ENCODE measurements at places on chromosomes 5 and 9. TPM values are rescaled to one million over a fixed set of nuclear protein-coding genes. Genes with fewer than 3 reads are reported as not detected.

GRCh38 chr9:96491880-96492525 lies 42.0 kb downstream of the HABP4 start:
- no peak for DNase-seq

GRCh38 chr5:100709771-100710170 lies 174.6 kb downstream of the FAM174A start:
- no peak for DNase-seq

GRCh38 chr9:73773896-73774295 lies 622.2 kb downstream of the ANXA1 start:
- no peak for DNase-seq

DNA sequence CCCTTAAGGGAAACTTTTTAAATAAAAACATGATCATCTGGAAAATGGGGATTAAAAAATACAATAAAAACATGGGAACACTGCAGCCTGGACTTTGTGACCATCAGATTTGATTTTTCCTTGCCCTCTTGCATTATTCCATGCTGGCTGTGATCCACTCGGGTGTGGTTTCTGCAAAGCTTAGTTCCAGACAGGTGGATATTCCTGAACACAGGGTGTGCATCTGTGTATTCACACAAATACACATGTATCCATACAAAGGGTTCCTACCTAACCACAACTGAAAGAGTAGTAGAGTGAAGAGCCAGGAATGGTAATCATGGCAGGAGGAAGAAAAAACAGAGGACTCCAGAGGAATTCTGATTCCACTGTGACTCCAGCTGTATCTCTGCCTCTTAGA lies 178.2 kb downstream of the PAM start:
- no peak for DNase-seq

DNA sequence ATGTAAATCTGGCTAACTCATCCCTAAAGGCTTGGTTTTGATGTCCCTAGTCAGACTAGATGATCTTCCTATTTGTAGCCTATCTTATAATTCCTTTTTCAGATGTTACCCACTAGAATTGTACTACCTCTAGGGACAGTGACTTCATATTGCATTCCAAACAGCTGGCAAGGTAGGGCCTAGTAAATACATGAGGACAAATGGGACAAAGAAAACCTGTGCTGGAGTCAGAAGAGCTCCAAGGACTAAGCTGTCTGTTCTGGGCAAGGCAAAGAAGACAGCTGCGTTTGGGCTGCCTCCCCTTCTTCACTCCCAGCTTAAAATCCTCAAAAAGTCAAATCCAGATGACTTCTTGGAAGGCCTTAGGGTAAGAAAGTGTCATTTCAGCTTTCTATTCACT lies 10.0 kb downstream of the DMXL1 start:
- DNase-seq: no peak

GRCh38 chr5:88678770-88679381 lies 204.1 kb downstream of the MEF2C start:
- DNase-seq: no peak

DNA sequence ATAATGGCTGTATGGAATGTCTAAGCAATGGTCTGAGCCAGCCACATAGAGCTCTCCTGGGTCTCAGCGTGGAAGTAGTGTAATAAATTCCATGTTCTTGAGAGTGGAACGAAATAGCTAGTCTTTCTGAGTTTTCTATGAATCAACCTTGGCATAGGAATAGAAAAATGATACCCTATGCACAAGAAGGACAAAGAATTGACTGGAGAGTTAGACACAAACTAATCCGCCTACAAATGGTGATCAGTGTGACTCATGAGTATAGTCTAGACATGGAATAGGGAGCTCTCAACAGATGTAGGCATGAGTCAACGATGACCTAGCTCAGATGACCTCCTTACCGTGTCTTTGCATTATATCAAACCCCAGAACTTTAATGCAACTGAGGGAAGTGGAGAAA lies 256.8 kb upstream of the GRIN3A start:
- no peak for DNase-seq

- no peak for DNase-seq
Measured at GRCh38 chr5:149732324-149733128, 2.4 kb downstream of the PPARGC1B start.

DNA sequence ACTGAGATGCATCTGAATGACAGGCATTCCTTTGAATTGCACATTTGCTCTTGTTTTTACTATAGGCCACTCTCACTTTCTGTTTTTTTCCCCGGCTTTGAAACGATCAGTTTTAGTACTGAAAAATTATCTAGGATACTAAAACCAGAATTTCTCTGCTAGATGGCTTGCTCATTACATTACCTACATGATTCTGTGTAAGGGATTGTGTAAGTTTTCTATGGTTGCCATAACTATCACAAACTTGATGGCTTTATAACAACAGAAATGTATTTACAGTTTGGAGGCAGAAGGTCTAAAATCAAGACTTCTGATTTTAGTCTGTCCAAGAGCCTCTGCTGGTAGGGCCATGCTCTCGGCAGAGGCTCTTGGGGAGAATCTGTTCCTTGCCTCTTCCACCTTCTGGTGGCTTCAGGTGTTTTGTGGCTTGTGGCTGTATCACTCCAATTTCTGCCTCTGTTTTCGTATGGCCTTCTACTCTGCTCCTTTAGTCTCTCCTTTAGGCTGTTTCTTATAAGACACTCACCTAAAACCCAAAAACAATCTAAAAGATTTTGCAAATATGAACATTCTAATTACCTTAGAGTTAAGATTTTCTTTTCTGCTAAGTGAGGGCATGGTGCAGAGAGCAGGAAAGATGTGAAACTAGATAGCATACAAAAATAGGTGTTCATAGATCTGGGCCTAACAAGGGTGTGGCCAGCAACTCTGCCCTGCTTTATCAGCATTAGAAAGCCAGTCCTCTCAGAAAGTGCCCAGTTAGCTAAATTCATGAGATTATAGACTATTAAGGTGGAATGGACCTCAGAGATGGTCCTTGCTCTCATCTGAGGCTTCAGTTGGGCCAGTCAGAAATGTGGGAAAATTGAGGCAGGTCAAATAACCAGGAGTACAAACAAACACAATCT lies 93.3 kb upstream of the CDKN2B start:
- DNase-seq: no peak

DNA sequence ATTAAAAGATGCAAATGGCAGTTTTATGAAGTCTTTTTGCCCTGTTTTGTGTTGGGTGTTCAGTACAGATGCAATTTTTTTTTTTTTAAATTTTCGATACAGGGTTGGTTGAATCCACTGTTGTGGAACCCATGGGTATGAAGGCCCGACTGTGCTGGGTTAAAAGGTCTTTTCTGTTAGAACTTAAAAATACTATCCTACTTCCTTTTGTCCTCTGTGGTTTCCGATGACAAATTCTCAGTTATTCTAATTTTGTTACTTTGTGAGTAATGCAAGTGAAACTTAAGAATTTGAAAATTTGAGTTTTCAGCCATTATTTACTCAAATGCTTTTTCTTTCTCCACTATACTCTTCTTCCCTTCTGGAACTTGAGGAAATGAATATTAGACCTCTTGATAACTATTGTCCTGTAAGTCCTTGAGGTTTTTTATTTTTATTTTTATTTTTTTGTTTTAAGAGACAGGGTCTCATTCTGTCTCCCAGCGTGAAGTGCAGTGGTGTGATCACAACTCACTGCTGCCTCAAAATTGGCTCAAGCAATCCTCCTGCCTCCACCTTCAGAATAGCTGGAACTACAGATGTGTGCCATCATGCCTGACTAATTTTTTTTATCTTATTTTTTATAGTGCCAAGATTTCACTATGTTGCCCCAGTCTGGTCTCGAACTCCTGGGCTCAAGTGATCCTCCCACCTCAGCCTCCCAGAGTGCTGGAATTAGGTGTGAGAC lies 67.5 kb downstream of the ZCCHC7 start:
- DNase-seq: no peak

GRCh38 chr5:108528655-108529054 lies 146.8 kb upstream of the FBXL17 start:
- no peak for DNase-seq

GRCh38 chr5:108024986-108025385 lies 354.2 kb upstream of the EFNA5 start:
- no peak for DNase-seq

DNA sequence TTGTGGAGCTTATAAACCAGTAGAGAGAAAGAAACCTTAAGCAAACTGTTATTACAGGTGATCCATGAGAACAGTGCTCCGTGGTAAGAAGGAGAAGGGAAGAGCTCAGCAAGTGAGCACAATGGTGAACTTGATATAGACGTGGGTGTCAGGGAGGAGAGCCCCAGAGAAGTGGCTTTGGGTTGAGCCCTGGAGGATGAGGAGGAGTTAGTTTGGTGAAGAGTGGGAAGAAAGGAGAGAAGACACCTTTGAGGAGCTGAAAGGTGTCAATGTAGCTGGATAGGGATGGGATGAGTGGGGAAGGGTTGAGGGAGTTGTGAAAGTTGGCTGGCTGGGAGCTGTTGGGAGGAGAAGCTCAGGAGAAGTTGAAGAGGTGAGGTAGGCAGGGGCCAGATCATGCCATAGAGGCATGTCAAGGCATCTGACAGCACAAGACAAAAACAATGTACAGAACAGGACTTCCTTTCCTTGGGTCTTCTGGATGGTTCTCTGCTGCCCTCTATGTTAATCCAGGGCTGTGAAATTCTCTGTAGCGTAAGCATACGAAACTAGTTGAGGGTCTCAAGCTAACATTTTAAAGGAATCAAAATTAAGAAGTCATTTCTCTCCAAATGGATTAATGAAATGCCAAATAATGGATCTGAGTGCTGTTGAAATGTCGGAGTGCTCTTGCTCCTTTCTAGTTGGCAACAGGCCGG lies 501.9 kb downstream of the KDM4C start:
- DNase-seq: no peak

GRCh38 chr5:38806775-38807258 lies 39.0 kb upstream of the OSMR start:
- no peak for DNase-seq

GRCh38 chr9:36450110-36450732 lies 50.2 kb upstream of the RNF38 start:
- DNase-seq: peak; percentile 16

ACO1 gene
- 32.7 TPM for polyA plus RNA-seq

TARS1 gene
- polyA plus RNA-seq: 102 TPM

SPAAR gene
- 3.2 TPM for polyA plus RNA-seq

PCDHGB6 gene
- 8.2 TPM for polyA plus RNA-seq

ASS1 gene
- 18.0 TPM for polyA plus RNA-seq

ORM1 gene
- 3.8 TPM for polyA plus RNA-seq

MIGA2 gene
- 20.7 TPM for polyA plus RNA-seq

CCL27 gene
- 0.79 TPM for polyA plus RNA-seq

ECSCR gene
- 67.5 TPM for polyA plus RNA-seq

NIM1K gene
- 0.31 TPM for polyA plus RNA-seq

LPCAT1 gene
- 118 TPM for polyA plus RNA-seq

Data from right lung (tissue), 10 donors.